CD4-positive, alpha-beta T cell treated with Interleukin-21 for 1 hour (primary cell): ENCODE measurements at places on chromosomes 7 and 10.

GRCh38 chr10:18279173-18279572 is 138.9 kb downstream of the CACNB2 start:
- DNase-seq, result no peak

DNA sequence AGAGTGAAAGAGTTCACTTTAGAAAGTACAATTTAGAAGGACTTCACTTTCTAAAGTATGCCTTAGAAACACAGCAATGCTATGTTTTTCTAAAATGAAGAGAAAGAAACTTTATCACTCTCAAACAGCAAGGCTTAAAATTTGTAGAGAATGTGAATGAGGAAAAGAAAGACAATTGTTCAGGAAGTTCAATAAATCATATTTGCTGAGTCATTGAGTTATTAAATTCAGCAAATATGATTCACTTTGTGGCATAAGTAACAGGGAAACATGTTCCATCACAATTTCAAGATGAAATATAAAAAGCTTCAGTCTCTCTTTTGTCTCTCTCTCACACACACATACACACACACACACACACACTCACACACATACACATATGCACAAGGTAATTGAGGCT is 187.9 kb downstream of the PCDH15 start:
- no peak for DNase-seq

DNA sequence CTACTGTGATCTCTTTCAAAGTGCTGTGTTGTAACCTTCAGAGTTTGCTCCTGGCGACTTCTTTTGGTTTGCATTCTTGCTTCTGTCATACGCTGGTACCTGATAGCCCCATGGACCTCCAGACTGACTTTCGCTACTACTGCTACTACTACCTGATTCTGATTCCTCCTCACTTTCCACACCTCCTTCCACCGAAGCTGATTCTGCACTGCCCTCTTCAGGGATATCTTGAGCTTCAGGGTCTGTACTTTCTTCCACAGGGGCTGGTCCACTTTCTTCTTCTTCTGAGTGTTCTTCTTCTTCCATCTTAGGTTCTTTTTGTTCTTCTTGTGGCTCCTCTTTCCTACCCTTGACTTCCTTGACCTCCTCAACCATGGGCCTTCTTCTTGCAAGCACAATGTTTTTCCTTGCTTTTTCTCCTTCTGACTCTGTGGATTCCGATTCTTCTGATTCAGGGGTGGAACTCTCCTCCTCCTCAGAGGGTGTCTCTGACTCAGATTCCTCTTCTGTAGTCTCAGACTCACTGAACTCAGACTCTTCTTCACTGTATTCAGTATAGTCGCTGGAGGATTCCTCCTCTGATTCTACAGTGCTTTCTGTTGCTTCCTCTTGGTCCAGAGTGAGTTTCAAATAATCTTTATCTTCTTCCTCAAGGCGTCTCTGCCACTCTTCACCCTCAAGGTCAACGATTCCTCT is 992.2 kb downstream of the PCDH15 start:
- DNase-seq, result no peak

DNA sequence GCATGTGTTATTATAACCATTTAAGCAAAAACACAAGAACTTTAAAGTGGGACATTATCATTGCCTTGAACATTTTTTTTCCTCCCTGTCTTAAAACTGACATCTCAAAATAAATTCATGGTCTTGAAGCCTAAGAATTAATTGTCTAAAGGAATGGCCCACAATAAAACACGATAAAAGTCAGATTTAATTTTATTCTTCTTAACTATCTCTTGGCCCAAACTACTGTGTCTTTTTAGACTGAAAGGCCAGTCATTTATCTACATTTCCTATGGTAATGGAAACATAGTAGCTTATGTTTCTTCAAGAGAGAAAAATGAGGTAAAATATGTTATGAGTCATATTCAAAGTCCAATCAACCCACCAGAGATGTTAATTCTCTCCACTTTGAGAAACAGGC is 24.4 kb upstream of the ETV1 start:
- no peak for DNase-seq

- no peak for DNase-seq
Observed at GRCh38 chr10:15053061-15053460, 9.3 kb downstream of the OLAH start.

DNA sequence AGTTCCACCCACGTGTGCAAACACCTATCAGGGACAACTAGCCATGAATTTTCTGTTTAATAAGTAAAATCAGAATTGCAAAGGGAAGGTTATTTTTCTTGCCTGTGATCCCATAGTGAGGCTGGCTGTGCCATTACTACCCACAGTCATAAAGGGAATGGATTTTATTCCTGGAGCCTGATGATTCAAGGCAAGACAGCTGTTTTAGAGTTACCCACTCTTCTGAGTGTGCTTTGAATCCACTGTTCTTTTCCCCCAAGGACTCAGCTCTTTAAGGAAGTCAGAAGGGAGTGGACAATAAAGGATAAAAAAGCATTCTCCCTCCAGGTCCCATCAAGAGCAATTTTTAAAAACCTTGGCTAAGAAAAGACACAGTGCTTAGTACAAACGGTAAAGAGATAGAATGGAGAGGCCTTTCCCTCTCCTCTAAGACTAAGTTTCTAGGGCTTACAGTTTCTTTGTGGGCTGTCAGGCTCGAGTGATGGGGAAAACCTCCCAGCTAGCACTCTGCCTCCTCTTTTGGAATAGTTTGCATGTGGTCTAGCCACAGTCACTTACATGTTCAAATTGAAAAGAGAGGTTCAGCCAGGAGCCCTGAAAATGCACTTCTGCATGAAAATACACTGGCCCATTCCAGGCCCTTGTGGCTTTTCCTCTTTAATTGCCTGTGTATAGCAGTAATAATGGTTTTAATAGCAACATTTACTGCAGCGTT is 5.1 kb upstream of the LRRC4 start:
- no peak for DNase-seq

DNA sequence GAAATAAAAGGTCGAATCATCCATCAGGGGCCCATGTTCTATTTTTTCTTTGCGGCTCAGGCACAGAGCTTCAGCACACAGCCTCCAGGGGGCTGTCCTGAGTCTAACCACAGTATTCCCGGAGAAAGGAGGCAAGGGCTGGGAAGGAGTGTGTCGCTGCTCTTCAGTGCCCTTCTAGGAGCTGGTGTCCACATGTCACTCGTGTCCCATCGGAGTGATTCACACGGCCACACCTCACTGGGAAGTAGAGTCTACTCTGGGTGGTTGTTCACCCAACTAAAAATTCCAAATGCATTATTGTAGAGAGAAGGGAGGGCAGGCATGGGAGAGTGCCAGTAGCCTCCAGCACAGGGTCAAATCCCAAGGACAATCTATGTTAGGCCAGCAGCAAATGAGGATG is 114.8 kb upstream of the LANCL2 start:
- no peak for DNase-seq

DNA sequence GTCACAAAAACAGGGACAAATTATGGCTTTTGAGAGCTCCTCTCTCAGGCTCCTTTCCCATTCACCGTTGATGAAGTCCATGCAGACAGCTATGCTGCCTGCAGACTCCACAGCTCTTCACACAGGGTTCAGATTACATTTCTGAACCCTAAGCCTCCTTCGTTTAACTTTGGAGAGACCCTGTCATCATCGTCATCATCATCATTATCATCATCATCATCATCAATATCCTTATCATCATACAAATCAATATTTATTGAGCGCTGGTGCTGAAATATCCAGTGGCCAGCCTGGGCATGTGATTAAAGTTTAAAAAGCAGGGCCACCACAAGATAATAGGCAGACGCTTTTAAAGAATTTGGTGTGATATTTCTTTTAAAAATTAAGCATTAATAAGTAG is 66.6 kb downstream of the FRMPD2 start:
- DNase-seq, result no peak

DNA sequence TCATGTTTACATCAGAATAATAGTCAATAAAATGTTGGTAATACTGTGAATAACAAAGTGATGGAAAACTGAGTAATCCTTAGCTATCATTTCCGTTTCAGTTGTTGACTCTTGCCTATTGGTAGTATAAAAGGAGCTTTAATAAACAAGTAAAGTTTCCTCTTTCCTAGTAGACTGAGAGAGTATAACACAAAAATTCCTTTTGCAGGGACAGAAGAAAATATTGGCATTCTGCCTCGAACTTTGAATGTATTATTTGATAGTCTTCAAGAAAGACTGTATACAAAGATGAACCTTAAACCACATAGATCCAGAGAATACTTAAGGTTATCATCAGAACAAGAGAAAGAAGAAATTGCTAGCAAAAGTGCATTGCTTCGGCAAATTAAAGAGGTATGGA is 9.4 kb downstream of the KIF20B start:
- no peak for DNase-seq

DNA sequence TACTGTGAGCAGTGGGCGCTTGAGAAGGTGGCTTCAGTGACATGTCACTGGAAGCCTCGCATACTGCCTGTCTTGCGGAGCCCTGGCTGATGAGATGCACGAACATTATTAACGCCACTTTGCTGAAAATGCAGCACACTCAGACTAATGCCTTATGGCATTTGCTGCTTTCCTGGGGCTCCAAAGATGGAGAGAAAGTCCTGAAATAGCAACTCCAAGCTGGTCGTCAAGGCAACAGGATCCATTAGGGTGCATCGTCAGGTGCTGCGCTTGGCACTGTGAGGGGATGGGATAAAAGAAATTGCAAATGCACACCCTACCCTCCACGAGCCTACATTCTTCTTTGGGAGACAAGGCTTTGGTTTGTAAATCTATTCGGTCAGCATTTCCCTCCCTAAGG is 592.5 kb downstream of the TYW1 start:
- no peak for DNase-seq

- no peak for DNase-seq
Observed at GRCh38 chr10:21515361-21516241, 9.9 kb downstream of the SKIDA1 start.

GRCh38 chr10:80371467-80371866 is 14.9 kb downstream of the DYDC2 start:
- no peak for DNase-seq

DNA sequence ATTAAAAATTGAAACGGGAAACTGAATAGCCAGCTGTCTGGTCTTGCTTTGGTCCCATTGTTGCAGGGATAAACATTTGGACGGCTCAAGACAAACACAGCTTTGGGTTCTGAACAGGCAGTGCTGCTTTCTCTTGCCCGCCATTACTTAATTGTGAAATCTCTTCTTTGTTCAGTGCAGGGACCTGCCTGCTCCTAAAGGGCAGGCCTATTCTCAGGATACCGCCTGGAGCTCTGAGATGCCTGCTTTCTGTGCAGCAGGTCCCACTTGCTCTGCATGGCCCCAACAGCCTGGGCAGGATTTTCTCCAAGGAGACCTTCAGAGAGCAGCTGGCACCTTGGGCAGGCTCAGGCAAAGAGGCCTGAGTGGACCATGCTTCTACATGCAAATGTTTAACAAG is 237.6 kb downstream of the KCNMA1 start:
- DNase-seq, result no peak

DNA sequence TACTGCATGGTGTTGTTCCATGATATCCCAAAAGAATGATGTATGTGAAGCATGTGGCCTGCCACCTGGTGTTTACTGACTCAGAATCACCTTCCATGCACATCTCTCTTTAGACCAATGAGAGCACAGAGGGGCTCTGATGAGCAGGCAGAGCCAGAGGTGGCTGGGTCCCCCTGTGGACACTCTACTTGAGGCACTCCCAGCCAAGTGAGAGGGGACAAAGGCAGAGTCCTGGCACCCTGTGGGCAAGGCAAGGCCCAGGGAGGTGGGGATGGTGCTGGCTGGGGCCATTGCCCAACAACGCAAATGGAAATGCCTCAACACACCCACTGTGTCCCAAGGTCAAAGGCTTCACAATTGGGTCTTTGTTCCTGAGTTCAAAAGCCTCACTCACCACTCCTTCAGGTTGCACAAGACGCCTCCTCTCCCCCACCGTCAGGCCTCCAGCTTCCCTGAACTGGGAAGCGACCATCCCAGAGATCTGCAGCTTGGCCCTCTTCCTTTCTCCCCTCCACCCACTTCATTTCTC is 164.6 kb downstream of the NEURL1 start:
- DNase-seq, result no peak

GRCh38 chr10:88983206-88983605 is 7.4 kb upstream of the FAS start:
- DNase-seq, result peak; percentile 37

GRCh38 chr7:5708271-5708670 is 73.2 kb downstream of the RNF216 start:
- DNase-seq, result no peak

DNA sequence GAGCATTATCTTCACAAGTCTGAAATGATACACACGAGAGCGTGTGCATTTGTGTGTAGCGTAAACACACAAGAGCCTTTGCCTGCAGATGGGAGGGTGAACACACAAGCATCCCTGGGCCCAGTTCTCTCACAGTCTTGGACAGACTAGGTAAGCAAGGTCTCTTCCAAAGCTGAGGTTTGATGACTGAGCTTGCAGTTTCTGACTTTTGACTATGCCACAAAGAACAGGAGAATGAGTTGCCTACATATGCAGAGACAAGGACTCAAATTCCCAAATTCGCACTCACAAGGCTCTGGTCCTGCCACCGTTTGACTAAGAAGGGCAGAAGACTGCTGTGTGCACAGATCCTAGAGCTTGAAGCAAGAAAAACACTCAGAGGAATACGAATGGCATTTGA is 55.8 kb downstream of the FAM53B start:
- DNase-seq, result no peak

DNA sequence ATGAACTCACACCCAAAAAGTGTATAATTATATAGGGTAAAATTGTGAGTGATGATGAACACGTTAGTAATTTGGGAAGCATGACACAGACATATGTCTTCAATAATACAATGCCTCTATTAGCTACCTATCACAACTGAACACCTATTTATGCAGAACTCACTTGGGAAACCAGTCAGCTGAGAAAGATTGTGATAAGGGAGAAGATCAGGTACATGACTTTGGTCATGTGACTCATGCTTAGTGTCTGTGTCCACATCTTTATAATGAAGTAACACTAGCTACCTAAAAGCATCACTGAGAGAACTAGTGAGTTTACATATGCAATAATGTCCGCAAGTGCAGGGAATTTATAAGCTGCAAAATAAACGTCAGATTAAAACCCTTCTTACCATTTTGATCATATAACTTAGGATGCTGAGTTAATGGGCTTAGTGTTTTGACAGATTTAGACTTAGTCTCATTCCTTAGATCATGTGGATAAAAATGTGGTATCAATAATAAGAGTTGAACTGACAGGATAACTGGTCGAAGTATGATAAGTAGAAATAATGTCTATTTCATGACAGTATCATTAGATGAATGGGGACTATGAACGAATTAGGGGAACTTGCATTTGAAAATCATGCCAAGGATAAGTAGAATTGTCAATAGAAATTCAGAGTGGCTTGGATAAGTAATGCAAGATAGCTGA is 11.6 kb downstream of the VWDE start:
- no peak for DNase-seq
